ENCODE measurements at places on chromosomes 3 and 15.

DNA sequence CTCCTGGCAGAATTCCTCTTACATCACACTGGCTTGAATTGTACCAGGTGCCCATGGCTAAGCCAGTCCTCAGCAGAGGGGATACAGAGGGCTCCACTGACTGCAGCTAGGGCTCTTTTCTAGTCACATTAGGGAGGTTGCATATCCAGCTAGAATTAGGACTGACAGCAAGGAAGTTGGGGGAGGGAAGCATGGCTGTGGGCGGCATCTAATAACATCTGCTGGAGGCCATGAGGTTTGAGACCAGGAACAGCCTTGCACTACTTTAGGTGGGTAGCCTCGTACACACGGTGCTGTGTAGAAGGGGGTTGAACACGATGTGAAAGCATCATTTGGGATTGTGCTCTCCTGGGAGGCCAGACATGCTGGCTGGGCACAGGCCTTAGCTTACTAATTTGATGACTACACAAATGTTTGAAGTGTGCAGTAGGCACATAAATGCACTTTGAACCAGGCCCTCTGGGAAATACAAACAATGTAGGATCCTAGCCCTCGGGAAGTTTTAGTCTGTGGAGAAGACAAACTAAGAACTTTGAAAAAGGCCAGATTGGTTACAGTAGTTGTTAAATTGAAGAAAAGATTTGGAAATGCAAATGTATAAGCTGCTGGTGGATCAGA is 30.2 kb downstream of the CHCHD6 start:
- DNase-seq = no peak

DNA sequence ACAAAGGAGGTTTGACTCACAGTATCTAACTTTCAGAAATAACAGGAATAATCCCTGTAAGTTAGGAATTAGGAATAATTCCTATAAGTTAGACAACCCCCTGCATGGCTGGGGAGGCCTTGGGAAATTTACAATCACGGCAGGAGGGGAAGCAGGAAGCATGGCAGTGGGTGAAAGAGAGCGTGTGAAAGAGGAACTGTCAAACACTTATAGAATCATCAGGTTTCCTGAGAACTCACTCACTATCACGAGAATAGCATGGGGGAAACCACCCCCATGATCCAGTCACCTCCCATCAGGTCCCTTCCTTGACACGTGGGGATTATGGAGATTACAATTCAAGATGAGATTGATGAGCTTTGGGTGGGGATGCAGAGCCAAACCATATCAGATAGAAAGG is 385.5 kb downstream of the IL20RB start:
- DNase-seq = no peak

DNA sequence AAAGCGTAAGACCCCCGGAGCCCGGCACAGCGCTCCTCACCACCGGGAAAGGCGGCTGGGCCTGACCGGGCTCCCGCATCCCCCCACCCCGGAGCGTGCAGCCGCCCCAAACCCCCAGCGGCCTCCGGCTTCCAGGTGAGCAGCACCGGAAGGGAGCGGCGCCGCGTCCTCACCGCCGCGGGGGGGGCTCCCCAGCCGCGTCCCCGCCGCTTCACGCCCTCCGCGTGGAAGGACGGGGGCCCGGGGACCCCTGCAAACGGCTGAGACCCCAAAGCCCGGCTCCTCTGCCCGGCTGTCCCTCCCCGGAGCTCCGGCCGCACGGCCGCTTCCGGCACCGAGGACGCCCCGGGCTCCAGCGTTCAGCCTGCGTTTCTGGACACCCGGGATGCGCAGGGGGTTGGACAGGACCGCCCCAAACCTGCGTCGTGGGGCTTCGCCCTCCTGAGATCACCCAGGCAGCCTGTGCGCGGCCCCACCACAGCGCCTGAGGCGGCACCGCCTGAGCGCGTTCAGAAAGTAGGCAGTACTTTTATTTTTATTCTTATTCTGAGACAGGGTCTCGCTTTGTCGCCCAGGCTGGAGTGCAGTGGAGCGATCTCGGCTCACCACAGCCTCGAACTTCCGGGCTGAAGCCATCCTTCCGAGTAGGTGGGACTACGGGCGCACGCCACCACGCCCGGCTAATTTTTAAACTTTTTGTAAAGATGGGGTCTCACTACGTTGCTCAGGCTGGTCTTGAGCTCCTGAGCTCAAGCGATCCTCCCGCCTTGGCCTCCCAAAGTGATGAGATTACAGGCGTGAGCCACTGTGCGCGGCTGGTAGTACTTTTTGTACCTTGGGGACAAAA is 51.6 kb upstream of the BLM start:
- no peak for DNase-seq

DNA sequence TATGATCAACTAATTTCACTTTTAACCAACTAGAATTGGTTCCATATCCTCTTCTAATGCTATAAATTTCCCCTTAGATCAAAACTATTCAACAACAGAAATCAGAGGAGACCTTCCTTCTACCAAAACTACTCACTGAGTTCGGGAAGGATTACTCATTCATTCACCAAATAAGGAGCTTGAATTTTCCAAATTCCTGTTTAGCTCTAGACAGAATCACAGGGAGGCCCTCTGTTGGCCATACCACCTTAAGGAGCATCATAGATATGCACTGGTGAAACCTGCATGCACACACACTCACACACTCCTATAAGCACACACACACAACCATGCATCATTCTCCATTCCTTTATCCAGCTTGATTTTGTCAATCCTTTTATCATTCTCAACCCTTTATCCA is 49.0 kb downstream of the SUCLG2 start:
- DNase-seq = no peak

DNA sequence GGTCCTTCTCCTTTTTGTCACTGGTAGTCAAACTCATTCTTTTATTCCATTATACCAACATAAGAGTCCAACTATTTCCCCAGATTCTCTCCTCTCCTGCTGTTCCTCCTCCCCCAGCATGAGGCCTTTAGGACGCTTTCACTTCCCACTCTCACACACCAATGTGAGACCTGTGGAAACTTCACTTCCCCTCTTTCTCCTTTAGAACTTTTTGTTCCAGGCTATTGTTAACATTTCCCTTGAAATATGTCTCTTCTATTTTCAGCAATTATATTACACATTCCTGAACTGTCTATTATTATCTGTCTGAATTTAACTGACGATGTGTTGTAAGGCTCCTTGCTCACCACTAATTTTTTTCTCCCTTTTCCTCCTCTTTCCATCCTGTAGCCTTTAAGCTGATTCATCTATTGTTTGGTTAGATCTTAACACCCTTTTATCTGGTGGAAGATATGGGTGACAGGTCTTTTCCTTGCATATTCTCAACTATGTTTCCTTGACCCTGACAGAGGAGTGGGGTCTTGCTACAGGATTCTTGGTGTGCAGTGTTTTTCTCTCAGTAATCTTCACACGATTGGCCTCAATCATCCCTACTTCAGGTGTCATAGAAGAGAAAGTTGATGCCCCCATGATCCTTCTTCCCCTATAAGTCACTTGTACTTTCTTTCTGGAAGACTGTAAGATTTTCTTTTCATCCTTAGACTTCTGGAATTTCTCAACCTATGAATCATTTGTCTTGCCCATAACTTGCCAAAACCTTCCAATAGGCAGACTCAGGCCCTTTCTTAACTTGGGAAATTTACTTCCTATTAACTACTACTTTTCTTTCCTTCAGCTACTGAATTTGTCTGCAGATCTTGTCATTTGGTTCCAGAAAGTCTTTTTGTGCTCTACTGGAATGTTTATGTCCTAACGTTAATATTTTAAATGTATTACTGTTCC is 5.9 kb downstream of the CYP19A1 start:
- no peak for DNase-seq

DNA sequence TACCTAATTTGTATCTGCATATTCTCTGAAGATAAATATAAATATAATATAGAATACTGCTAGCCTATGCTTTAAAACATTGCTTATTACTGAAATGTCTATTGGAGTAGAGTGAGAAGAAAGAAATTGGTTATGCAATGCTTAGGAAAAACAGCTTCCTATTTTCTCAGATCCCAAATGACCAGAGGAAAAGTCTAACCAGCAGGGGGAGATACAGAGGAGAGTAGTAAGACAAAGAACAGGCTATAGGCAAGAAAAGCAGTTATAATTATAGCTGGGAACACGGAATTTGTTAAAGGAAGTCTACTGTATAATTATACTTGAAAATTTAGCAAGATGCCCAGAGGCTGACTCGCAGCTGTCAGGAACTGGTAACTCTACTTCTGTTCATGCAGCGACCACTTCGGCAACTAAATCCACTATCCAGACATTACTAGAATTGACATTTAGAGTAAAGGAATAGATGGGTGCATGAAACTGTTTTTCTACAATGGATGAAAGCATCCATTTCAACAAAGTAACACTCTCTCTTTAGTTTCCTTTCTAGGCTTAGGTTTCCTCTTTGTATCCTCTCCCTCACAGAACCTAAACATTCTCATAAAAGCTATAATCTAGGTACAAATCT is 97.2 kb downstream of the TBC1D5 start:
- peak; percentile 61 for DNase-seq

GRCh38 chr3:50444213-50444612 is 59.2 kb downstream of the CACNA2D2 start:
- no peak for DNase-seq

- DNase-seq = no peak
Observed at GRCh38 chr3:58667229-58667628, 655 bp upstream of the FAM3D start.
